ENCODE measurements at places on chromosomes 13 and 19.
A peak's percentile ranks its signal among the peaks of the same experiment; 100 is the strongest.

DNA sequence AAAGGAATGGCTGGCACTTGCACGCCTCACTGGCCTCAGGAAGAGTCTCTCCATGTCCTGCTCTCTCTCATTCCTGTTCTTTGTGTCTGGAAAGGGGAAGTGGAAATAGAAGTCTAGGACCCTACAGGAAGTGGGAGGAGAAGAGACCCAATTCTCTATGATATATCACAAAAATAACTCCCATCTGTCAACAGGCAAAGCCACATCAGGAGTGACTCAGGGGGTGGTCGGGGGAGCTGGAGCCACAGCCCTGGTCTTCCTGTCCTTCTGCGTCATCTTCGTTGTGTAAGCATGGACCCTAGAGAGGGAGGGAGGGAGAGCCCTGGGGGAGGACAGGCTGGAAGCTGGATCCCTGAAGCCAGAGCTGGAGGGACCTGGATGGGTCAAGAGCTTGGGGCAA is 3.0 kb downstream of the SIGLEC9 start:
- no peak for DNase-seq

DNA sequence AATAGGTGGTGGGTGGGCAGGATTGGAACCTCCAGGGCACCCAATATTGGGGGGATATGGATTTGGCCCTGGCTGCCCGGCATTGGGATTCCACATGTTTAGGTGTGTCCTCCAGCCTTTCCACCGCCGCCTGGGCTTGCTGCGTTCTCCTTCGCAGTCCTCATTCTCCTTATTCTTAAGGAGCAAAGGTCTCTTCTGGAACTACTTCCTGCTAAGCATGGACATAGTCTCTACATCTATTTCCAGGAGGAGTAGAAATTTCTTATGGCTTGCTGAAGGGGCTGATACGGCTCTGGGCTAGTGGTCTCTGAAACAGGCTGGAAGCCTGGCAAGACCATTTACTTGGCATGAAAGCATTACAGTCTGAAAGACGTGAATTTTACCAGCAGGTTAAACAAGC is 9.2 kb upstream of the FCGBP start:
- DNase-seq: no peak

- peak; percentile 13 for DNase-seq
Observed at GRCh38 chr19:44608391-44608821, 5.0 kb upstream of the IGSF23 start.

DNA sequence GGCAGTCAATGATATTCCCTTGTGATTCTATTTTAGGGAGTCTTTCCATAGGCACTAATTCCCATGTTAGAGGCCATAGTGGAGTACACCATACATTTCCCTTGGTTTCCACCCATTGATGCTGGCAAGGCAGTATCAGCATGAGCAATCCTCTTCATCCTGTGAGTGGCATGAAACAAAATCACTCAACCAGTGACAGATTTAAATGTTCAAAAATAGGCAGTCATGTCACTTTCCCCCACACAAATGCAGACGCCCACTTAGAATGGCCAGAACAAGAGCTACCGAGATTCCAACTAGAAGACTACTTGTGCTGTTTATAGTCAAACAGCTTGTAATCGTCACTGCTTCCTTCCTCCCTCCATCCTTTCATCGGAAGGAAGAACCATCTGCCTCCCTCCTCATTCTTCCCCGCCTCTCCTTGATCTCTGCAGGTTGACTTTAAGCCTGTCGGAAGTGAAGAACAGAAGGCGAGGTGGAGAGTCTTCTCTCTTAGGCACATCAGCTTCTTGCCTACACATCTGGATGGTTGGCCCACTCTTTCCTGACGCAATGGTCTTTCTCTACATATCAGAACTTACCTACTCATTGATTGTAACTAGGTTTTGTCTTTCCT is 22.6 kb downstream of the RASL11A start:
- DNase-seq: no peak

DNA sequence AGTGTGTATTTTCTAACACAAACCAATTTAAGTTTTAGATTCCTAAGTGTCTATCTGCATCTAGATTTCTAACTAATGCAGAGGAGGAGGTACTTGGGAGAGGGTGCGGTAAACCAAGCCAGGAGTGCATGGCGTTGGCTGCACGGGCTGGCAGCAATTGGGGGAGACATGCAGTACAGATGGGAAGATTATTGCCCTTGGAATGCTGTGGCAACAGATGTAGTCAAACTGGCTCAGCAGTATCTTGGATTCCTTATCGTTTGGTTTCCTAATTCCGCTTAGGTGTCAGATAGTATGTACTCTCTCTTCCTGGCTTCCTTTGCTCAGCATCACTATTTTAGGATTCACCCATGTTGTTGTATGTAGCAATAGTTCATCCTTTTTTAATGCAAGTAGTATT is 29.4 kb upstream of the STK24 start:
- no peak for DNase-seq

GRCh38 chr13:32426191-32426989 is 1.5 kb downstream of the N4BP2L1 start:
- no peak for DNase-seq

DNA sequence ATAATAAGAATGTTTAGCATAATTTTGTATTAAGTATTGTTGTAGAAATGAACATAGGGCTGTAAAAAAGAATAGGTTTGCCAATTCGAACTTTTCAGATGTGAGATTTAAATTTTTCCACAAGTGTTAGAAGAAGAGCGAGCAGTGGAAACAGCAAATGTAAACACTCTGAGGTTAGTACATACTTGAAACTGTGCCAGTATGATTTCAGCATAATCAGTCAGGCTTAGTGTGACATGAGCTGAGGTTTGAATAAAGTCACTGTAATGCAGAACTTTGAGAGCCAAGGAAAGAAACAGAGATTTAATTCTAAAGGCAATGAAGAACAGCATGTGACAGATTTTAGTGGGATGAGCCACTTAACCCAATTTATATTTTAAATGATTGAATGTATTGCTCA is 2166.4 kb downstream of the PCDH9 start:
- no peak for DNase-seq

- no peak for DNase-seq
Observed at GRCh38 chr19:16942583-16942982, 53.8 kb downstream of the F2RL3 start.

DNA sequence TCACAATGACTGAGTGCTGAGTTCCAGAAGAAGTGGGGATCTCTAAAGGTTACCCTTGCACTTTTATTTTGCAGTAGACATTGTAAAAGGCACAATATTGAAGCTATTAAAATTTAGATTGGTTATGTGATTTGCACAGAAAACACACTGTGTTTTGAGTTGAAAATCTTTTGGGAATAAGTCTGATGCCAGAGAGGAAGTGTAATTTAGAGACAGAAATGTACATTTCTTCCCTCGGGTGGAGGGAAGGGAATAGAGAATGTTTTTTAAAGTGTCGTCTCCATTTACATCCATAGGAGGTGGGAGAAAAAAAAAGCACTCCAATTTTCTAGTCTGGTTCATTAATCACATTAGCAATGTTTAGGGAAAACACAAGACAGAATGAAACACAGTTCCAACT is 465.8 kb downstream of the OLFM4 start:
- no peak for DNase-seq

GRCh38 chr19:17847538-17848366 is at the start of gene JAK3:
TSS of gene JAK3 (minus strand) at chr19:17847982. CDS start at chr19:17844417, 3,565 bp downstream.
- no peak for DNase-seq

GRCh38 chr19:14510311-14511228 is 7.6 kb downstream of the DNAJB1 start:
- no peak for DNase-seq

DNA sequence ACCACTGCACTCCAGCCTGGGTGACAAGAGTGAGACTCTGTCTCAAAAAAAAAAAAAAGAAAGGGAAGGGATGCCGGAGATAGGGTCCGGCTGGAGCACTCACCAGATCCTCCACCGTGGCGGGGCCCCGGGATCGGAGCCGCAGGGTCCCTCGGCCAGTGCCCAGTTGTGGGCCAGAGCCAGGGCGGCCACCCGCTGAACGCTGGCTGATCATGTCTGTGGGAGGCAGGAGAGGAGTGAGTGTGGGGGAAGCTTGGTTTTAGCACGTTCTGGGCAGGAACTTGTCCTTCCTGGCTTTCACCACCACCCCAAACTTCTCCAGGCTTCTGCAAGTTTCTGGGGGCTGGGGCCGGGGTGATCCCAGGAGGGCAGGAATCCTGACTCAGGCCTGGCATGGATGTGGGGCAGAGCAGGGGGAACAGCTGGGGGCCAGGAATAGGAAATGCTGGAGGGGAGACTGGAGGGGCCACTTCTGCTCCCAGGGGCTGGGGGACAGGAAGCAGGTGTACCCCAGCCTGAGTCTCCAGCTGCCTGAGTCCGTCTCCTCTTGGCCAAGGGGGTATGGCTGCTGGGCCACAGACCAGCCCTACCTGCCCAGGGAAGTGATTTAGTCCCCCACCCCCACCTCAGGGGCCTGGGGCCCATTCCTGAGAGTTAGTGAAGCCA is 4.3 kb upstream of the PTGER1 start:
- DNase-seq: no peak

- no peak for DNase-seq
Observed at GRCh38 chr13:46641274-46642081, 88.5 kb downstream of the LRCH1 start.

GRCh38 chr13:75643693-75644092 is 7.6 kb downstream of the LMO7 start:
- no peak for DNase-seq

GRCh38 chr13:110126391-110126961 is 180.5 kb downstream of the COL4A1 start:
- peak; percentile 27 for DNase-seq

DNA sequence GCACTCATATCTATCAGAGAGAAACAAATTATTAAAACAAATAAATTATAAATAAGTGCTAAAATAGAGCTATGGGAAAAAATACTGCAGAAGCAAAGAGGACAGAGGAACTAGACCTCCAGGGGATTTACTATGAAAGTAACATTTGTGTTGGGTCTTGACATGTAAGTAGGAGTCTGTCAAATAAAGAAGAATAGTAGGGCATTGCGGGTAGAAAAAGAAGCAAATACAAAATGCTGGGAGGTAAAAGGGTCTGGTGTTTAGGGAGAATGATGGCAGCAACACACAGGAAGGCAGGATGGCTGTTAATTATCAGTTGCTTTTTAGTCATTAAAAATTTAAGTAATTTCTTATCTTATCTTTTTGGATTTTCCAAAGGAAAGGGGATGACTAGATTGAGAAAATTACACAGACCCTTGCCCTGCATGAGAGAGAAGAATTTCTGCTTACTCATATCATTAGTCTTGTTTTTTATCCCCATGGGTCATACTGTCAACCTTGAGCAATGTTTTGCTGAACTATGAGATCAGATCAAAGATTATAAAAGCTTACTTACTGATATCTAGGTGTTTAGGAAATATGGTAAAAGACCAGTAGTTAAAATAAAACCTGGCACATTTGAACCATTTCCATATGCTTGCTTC is 472.7 kb downstream of the DIAPH3 start:
- no peak for DNase-seq

DNA sequence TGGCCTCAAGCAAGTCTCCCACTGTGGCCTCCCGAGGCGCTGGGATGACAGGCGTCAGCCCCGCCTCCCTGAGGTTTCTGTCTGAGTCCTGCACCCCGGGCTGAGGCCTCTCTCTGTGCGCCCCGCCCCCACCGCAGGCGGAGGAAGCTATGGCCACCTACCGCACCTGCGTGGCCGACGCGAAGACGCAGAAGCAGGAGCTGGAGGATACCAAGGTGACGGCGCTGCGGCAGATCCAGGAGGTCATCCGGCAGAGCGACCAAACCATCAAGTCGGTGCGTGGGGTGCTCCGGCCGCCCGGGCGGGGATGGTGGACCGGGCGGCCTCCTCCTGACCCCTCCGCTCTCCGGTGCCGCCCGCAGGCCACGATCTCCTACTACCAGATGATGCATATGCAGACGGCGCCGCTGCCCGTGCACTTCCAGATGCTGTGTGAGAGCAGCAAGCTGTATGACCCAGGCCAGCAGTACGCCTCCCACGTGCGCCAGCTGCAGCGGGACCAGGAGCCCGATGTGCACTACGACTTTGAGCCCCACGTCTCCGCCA is 12.7 kb downstream of the ARHGAP45 start:
- no peak for DNase-seq

DNA sequence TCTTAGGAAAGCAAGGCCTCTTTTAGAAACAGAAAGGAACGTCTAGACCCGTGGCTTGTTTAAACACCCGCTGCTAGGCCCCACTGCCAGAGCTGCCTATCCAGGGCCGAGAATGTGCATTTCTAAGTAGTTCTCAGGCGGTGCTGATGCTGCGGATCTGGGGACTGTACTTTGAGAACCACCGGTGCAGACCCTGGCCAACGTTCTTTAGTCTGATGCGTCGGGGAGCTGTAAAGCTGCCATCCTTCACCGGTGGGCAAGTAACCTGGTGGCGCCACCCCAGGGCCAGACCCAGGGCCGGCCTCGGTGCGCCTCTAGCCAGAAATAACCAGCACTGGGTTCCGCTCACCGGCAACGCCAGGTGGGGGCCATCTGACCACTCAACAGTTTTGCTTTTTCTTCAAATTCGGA is 47.1 kb downstream of the TGDS start:
- peak; percentile 34 for DNase-seq

- peak; percentile 31 for DNase-seq
Observed at GRCh38 chr13:113653264-113654174, 4.5 kb downstream of the ATP4B start.
